ENCODE measurements at places on chromosomes 4 and X. TPM values are rescaled to one million over a fixed set of nuclear protein-coding genes. Genes with fewer than 3 reads are reported as not detected.
A peak's percentile ranks its signal among the peaks of the same experiment; 100 is the strongest.

GAB1 gene
- 30.2 TPM for total RNA-seq

ABLIM2 gene
- 20.1 TPM for total RNA-seq

SUV39H1 gene
- total RNA-seq = 6.4 TPM

STK32B gene
- 0.28 TPM for total RNA-seq

MSANTD1 gene
- total RNA-seq = 0.28 TPM

YTHDC1 gene
- total RNA-seq = 52.6 TPM

SAGE1 gene
- not detected for total RNA-seq

DNA sequence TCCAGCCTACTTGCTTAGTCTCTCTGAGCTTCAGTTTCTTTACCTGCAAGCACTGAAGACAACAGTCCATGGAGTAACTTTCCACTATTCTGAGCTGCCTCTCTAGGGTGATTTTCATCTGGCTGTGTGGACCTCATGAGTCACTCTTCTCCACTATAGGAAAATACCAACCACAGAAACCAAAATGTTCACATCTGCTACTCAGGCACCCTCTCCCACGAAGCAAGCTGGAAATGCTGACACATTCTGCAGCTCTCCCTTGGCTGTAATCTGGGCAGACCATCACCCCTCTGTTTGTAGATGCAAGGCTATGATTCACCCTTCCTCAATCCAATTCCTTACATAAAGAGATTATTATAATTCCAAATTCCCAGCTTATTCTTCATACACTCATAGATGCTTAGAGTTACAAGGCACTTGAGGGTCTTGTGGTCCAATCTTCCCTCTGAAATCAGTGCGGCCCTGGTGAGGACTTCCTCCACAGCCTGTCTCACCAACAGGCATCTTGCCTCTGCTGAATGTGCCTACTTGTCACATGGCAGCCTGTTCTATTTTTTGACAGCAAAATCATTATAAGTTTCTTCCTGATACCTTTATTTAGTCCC is 97.0 kb upstream of the LNX1 start:
- no peak for ATAC-seq

GRCh38 chr4:106676173-106676921 is 307.8 kb upstream of the GIMD1 start:
- no peak for ATAC-seq

DNA sequence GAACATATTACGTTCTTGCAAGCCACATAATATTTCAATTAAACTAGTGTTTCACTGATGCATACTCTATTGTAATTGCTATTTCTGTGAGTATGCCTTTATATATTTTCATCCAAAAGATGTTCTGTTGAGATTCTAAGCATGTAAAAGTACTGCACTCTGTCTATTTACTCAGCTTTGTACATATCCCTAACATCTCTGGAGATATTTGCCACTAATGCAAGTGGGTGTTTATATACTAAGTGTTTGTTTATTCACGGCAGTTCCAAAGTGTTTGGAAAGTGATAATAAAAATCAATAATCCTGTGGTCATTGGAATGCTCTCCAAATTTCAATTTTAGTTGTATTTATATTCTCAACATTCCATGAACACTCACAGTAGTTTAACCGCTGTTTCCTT is 1989.0 kb downstream of the C4orf33 start:
- no peak for ATAC-seq

DNA sequence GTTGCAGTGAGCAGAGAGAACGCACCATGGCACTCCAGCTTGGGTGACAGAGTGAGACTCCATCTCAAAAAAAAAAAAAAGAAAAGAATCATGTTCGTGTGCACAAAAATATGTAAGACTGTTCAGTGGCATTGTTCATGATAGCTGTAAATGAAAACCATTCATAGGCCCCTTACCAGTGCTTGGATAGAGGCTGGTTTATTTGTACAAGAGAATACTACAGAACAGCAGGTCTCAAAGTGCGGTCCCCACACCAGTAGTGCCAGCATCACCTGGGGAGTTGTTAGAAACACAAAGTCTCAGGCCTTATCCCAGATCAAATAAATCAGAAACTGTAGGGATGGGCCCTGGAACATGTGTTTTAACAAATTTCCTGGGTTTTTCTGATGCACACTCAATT is 12.7 kb upstream of the MRFAP1 start:
- no peak for ATAC-seq

DNA sequence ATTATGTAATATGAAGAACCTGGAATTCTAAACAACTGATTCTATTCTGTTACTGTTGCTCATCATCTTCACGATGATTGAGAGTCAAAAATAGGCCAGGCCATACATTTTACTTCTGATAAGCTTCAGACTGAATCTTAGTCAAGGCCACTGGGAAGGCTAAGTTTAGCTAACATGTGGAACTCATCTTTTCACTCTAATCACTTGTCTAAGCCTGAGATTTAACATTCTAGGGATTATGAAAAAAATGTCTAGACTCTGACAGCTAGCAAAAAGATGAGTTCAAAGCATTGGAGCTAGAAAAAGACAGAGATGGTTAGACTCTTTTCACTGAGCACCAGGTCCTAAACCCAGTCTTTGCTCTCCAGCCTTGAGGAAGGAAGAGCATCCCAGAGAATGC is 656.2 kb upstream of the IGFBP7 start:
- no peak for ATAC-seq

DNA sequence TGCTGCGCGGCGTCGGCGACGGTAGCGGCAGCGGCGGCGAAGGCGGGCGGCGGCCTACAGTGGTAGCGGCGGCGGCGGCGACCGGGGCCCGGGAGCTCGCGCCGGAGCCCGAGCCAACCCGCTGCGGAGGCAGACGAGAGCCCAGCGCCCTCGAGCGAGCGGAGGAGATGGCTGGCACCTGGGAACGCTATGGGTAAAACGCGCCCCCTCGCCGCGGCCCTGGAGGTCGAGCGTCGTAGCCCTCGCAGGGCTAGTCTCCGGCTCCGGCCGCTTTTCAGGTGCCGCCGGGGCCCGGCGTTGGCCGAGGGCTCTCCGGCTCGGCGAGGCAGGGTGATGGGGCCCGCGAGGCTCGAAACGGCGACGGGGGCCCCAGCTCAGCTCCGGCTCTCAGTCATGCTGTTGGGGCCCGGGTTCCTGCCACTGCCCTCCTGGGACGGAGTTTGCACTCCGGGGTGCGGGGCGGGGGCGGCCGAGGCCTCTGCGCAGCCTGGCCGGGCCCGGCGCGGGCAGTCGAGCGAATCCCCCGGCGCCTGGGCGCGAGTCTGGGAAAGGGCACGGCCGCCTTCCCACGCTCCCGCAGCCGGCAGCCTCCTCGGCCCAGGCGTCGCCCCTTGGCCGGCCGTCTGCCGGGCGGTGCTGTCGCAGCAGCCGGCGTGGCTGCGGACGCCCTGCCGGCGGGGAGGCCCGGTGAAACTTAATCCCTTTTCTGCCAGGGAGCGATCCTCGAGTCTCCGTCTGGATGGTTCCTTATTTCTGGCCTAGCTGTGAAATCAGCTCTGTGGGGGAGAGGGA is 768 bp downstream of the MID2 start:
- ATAC-seq = peak; percentile 47

DNA sequence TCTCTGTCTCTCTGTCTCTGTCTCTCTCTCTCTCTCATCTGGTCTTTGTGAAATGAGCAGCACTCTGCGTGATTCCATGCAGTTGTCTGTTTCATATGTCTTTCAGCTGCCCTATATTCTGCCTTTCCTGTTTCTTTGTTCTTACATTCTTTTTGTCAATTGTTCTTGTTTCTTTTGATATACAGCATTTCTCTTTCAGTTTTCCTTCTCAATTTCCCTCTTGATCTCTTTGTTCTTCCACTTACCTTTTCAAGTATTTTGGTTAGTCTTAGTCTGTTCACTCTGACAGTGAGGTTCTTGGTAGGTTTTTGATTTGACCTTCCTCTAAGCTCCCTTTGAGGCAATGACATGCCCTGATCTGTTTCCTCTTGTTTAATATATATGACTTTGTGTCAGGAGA is 20.4 kb downstream of the ZNF157 start:
- ATAC-seq = no peak

DNA sequence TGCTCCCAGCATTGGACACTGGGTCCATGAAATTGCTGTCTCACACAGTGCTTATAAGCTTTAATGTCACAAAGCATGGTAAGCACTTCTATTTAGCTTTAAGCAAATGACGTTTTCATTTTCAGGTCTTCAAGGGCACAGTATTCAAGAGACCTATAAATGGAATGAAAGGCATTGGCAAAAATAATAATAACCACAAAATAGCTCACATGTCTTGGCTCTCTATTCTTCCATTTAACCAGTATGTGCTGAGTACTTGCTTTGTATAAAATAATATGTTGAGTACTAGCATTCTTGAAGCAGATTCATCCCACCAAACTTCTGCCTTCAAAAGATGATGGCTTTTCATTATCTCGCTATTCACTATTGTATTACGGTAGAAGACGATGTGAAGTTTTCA is 203.0 kb downstream of the ADAMTS3 start:
- ATAC-seq = no peak

DNA sequence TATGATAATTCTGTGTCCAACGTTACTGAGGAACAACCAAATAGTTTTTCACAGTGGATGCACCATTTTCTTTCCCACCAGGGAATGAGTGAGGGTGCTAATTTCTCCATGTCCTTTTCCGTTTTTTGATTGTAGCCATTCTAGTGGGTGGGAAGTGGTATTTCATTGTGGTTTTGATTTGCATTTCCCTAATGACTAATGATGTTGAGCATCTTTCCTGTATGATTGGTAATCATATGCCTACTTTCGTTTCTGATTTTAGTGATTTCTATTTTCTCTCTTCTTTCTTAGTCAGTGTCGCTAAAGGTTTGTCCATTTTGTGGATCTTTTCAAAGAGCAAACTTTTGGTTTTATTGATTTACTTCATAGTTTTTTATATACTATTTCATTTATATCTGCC is 32.1 kb upstream of the TEX13D start:
- no peak for ATAC-seq

DNA sequence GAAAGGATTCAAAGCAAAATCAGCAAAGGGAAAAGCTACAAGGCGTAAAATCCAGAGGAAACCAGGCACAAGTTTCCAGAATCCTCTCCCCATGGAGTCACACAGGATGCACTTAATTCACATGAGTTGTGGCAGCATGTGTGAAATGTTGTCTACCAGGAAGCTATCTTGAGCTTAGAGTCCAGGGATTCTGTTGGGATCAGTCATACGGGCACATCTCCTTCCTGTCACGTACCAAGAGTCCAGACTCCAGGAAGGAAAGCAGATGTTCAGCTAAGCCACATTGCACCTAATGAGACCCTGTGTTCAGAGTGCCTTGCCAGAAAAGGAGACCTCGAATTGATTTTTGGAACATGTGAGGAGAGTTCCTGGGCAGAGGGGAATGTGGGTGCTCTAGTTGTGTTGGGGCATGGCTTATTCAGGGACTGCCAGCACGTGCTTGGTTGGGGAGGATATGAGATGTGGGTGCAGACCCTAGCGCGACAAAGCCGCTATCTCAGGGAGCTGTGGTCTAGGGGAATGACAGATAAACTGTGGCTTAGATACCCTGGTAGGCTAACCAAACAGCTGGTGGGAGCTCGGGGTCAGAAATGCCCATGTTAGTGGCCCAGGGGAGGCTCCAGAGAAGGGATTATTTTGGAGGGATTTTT is 70.0 kb downstream of the EVC start:
- peak; percentile 28 for ATAC-seq

GRCh38 chrX:1397001-1397400 is 5.1 kb upstream of the SLC25A6 start:
- ATAC-seq = no peak

DNA sequence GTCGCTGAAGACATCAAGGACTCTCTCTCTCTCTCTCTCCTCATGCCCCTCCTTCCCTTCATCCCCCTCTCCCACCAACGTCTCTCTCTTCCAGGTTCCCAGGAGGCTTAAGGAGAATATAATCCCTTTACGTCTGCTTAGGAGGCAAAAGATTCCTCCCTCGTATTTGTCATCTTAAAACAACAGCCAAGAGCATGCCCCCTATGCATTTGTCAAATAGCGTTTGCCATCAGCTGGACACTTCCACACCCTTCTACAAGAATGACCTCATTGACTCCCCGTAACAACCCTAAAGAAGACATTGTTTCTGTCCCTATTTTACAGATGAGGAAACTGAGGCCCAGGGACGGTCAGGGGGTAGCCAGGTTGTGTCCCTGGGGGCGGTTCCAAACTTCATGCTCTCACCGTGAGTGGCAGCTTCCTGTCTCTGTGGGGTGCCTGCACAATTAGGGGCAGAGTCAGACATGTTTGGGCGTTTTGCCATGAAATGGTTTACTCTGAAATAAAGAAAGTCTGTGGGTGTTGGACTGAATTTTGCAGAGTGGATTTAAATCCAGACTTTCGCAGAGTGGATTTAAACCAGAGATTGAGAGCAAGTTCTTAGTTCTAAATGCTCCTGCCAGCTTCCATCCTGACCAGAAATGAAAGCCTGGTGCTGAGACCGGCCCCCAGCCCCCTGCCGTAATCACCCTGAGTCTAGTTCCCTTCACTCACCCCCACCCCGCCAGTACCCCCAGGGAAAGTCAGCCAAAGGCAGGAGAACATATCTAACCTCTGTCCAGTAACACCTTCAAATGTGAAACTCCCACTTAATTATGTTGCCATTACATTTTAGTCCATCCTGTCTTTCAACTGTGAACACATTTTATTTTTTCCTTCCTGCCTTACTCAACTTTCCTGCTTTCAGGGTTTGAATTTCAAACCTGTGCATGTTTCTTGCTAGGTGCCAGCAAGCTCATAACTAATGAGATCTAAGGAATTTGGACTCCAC is 44.3 kb upstream of the TBL1X start:
- no peak for ATAC-seq

GRCh38 chr4:83115656-83116285 is 1.2 kb upstream of the PLAC8 start:
- ATAC-seq = no peak

DNA sequence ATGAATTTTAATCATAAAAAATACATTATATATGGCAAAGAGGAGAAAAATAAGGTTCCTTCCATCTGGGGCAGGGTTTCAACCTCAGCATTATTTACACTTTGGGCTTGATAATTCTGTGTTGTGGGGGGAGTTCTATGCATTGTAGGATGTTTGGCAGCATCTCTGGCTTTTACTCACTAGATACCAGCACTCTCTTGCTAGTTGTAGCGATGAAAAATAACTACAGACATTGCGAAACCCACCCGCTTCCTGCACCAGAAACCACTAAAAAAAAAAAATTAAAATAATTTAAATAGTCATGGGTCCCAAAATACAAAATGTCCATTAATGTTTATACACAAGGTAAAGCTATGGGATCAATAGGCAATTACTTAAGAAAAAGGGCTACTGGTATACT is 52.7 kb downstream of the PPP3CA start:
- ATAC-seq = no peak

DNA sequence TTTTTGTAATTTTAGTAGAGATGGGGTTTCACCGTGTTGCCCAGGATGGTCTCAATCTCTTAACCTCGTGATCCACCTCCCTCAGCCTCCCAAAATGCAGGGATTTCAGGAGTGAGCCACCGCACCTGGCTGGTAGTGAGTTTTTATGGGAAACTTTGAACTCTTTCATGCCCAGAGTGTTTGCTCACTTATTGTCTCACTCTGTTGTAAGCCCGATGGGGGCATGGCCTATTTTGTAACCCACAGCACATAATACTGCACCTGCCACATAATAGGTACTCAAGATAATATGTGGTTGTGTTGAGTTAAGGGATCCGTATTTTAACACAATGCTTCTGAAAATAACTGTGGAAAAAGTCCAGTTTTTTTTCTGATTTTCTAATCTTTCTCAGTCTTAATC is 109.6 kb upstream of the GIMD1 start:
- no peak for ATAC-seq

All from esophagus mucosa (tissue), 1 donor.